Gastroesophageal sphincter (tissue), 4 donors: ENCODE measurements at places on chromosomes 3 and 15. TPM values are rescaled to one million over a fixed set of nuclear protein-coding genes. Genes with fewer than 3 reads are reported as not detected.

IMP3 gene
- 79.8 TPM for total RNA-seq

GCSAM gene
- total RNA-seq, result not detected

PLAAT1 gene
- total RNA-seq, result not detected

GRCh38 chr3:45434996-45435395 lies 46.6 kb downstream of the LARS2 start:
- no peak for ATAC-seq

DNA sequence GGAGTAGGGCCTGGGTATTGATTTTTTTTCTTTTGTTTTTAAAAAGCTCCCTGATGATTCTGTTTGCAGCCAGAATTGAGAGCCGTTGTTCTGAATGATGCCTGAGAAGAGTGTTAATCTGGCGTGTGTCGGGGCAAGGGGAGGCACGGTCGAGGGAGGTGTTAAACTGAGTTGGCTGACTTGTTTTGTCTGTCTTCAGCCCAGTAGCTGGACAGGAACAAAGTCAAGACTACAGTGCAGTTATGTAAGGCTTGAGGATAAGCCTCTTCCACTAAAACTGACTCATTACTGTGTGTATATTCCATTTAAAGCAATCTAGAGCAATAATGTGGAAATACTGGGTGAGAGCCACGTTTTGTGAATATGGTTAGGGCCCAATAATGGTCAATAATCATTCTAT lies 119.0 kb upstream of the DLG1 start:
- no peak for ATAC-seq

- ATAC-seq, result no peak
Observed at GRCh38 chr3:179016979-179017670, 54.5 kb downstream of the ZMAT3 start.

GRCh38 chr3:149560617-149561016 lies 86.1 kb downstream of the TM4SF4 start:
- ATAC-seq, result no peak

- ATAC-seq, result no peak
Observed at GRCh38 chr3:170425491-170426239, 7.0 kb downstream of the CLDN11 start.
